ENCODE measurements at places on chromosomes 5 and 9. TPM values are rescaled to one million over a fixed set of nuclear protein-coding genes. Genes with fewer than 3 reads are reported as not detected.

- H3K4me1 ChIP-seq = no peaks in the 10 kb centered on the region
- no peaks in the 10 kb centered on the region for H3K27me3 ChIP-seq
- no peaks in the 10 kb centered on the region for H3K36me3 ChIP-seq
- H3K27ac ChIP-seq = no peak overlapping the region
Measured at GRCh38 chr5:124445070-124445619, 301.3 kb downstream of the ZNF608 start.

Gene CSF1R
- not detected for total RNA-seq

Gene SLC34A3
- not detected for total RNA-seq

DNA sequence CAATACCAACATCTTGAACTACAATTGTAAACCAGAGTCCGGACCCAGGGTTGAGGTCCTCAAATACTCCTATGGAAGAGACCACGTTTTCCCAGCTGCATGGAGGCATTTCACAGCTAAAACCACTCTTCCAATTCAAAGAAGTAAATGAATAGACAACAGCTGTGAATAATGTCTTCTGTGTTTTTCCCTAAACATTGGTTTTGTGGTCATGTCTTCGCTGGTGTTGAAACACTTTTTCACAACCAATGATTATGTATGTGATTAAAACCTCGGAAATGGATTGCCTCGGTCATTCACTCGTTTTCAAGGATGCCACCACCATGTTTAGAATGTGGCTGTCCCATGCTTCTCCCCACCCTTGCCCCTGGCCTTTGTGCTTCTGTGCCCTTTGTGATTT is 9.4 kb upstream of the TENT4A start:
- peaks cover 11% of the 10 kb centered on the region for H3K4me1 ChIP-seq
- no peaks in the 10 kb centered on the region for H3K36me3 ChIP-seq
- H3K27me3 ChIP-seq = peaks cover 11% of the 10 kb centered on the region
- DNase-seq = no peak
- no peak overlapping the region for H3K4me3 ChIP-seq

DNA sequence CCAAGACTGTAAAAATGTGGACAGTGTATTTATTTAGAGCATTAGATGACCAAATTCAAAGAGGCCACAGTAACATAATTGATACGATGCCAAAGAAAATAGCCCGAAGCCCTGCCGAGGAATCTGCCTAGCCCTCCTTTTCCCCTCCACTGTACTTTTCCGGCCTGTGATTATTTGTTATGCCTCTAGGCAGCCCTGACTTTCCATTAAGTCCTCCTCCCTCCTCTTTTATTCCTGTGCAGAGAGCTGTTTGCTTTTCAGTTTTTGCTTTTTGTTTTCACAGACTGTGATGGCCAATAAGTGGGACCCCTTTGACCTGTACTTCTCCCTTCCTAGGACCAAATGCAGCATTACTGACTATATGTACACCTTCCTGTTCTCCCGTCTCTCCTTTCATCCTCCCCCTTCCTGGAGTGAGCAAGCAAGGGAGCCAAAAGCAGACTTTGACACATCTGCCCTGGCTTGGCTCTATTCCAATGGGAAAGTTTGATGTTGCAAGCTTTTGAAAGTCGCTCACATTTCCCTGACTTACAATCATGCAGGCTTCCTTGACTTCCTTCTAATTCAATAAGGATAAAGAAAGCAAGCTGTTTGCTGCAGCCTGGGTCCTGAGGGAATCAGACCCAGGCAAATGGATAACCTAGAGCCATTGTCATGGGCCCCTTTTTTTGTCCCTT is 76.1 kb downstream of the NREP start:
- no peaks in the 10 kb centered on the region for H3K27me3 ChIP-seq
- H3K4me1 ChIP-seq = no peaks in the 10 kb centered on the region
- no peak overlapping the region for H3K27ac ChIP-seq
- H3K36me3 ChIP-seq = no peaks in the 10 kb centered on the region
- DNase-seq = no peak
- no peak overlapping the region for H3K4me3 ChIP-seq

GRCh38 chr9:133351908-133352634 is 4.1 kb downstream of the RPL7A start:
- H3K4me1 ChIP-seq = peaks cover 47% of the 10 kb centered on the region
- peak overlapping the region; percentile 66 for H3K27ac ChIP-seq
- peak; percentile 71 for DNase-seq
- H3K36me3 ChIP-seq = peaks cover 49% of the 10 kb centered on the region
- no peaks in the 10 kb centered on the region for H3K27me3 ChIP-seq

DNA sequence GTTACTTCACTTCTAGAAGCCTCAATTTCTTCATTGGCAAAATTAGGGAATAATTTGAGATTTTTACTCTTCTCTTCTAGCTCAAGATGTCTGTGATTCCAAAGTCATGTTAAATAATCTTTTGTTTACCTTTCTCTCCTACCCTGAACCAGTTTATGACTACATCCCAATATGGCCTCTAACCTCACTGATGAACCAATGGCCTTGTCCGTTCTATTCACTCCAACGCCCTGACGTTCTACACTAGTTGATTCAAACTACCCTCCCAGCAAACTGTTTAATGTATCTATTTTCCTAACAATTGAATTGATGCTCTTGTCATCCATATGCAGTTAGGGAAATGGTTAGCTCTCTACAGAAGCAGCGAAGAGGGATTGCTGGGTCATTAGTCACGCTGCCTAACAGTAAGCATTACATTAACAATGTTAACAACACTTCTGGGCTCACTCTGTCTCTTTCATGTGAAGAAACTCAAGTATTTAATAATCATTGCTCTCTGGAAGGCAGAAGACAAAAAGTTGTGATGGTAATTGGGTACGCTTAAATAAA is 38.0 kb downstream of the RAPGEF1 start:
- no peak for DNase-seq
- no peak overlapping the region for H3K4me3 ChIP-seq
- no peak overlapping the region for H3K27ac ChIP-seq
- peaks cover 81% of the 10 kb centered on the region for H3K4me1 ChIP-seq

- H3K36me3 ChIP-seq = no peaks in the 10 kb centered on the region
- DNase-seq = no peak
- no peak overlapping the region for H3K27ac ChIP-seq
Measured at GRCh38 chr5:140356853-140357725, 2.9 kb upstream of the SLC4A9 start.

Gene NR5A1
- not detected for total RNA-seq

Gene ADAMTS19
- total RNA-seq = not detected

- no peaks in the 10 kb centered on the region for H3K36me3 ChIP-seq
- H3K27me3 ChIP-seq = peaks cover 5% of the 10 kb centered on the region
- no peak for DNase-seq
- H3K4me1 ChIP-seq = peaks cover 11% of the 10 kb centered on the region
Measured at GRCh38 chr5:180137401-180138213, 66.0 kb upstream of the RNF130 start.

Gene ZFP37
- 1.3 TPM for total RNA-seq

DNA sequence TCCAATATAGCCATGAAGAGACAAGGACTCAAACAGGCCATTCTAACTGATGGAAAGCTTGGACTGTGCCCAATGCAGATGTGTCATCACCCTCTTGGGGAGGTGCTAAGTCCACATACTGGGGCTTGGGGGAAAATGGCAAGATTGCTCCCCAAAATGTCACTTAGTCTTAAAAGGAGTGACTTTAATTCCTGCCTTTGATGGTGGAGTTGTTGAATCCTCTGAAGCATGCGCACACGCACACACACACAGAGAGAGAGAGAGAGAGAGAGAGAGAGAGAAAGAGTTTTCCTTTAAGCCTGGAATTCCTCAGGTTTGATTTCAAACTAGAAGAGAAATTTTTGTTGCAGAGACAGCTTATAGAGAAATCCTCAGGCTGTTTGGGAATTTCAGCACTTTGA is 161.9 kb upstream of the GAS1 start:
- peaks cover 14% of the 10 kb centered on the region for H3K27me3 ChIP-seq
- no peak for DNase-seq
- H3K4me3 ChIP-seq = no peak overlapping the region
- H3K27ac ChIP-seq = no peak overlapping the region
- no peaks in the 10 kb centered on the region for H3K36me3 ChIP-seq

DNA sequence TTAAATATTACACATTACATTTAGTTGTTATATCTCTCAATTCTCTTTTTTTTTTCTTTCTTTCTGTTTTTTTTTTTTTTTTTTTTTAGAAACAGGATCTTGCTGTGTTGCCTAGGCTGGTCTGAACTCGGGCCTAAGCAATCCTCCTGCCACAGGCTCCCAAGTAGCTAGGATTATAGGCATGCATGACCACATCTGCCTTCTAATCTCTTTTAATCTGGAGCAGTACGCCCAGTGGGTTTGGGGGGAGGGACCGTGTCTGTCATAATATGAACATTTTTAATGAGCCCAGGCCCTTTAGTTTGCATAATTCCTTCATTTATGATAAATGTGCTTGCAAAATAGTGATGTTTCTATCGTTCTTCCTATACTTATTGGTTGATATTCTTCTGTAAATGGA is 10.3 kb downstream of the RHOBTB3 start:
- DNase-seq = no peak
- H3K4me3 ChIP-seq = no peak overlapping the region
- H3K4me1 ChIP-seq = peaks cover 6% of the 10 kb centered on the region
- peaks cover 3% of the 10 kb centered on the region for H3K36me3 ChIP-seq
- H3K27ac ChIP-seq = no peak overlapping the region

Gene GRM6
- total RNA-seq = not detected

Gene GABRA6
- not detected for total RNA-seq

Gene CARTPT
- not detected for total RNA-seq

Gene RBM27
- total RNA-seq = 29.3 TPM

Gene BTNL8
- not detected for total RNA-seq

GRCh38 chr5:37198061-37198460 is 51.1 kb downstream of the CPLANE1 start:
- H3K4me1 ChIP-seq = peaks cover 20% of the 10 kb centered on the region
- peak; percentile 17 for DNase-seq
- peak overlapping the region; percentile 89 for H3K27ac ChIP-seq
- no peaks in the 10 kb centered on the region for H3K27me3 ChIP-seq
- H3K4me3 ChIP-seq = peak overlapping the region; percentile 61
- H3K36me3 ChIP-seq = peaks cover 11% of the 10 kb centered on the region

DNA sequence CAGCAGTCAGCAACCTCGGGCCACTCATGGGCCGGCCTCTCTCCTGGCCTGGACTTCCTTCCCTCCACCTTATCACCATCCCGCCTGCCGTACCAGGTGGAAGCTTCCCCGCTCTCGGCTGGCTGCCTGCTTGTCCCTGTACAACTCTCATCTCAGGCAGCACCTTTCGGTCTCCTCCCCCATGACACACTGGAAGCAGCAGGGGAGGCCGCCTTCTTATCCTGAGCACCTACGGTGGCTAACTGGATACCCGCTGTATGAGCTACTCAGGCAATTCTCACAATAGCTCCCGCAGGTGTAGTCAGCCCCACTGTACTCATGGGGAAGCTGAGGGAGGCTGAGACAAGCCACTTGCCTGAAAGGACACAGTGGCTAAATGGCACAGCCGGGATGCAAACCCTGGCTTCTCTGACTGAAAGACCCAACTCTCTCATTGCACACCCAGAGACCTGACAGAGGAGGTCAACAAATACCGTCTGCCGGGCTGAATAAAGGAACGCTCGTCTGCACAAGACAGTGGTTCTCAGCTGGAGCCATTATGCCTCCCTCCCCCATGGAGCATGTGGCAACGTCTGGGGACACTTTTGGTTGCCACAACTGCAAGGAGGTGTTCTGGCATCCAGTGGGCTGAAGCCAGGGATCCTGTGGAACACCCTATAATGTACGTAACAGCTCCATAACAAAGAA is 9.6 kb downstream of the STK10 start:
- peaks cover 70% of the 10 kb centered on the region for H3K36me3 ChIP-seq
- H3K4me1 ChIP-seq = peaks cover 79% of the 10 kb centered on the region
- H3K27ac ChIP-seq = peak overlapping the region; percentile 94
- no peaks in the 10 kb centered on the region for H3K27me3 ChIP-seq
- peak; percentile 73 for DNase-seq

Gene PHAX
- 42.5 TPM for total RNA-seq

DNA sequence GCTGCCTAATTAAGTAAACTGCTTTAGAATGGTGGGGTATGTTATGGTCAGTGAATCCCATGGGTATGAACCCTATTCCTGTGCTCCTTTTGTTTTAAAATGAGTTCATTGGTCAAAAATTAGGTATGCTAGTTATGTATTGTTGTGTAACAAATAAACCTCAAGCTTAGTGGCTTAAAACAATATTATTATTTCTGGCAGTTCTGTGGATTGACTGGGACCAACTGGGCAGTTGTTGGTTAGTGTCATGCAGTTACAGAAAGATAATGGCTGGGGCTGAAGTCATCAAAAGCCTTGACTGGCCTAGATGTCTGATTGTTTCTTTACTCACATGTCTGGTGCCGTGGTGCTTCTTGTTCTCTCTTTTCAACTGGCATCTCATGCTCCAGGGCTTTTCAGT is 8.9 kb upstream of the PTAR1 start:
- no peak overlapping the region for H3K27ac ChIP-seq
- no peaks in the 10 kb centered on the region for H3K4me1 ChIP-seq
- H3K27me3 ChIP-seq = no peaks in the 10 kb centered on the region
- no peaks in the 10 kb centered on the region for H3K36me3 ChIP-seq
- H3K4me3 ChIP-seq = no peak overlapping the region

DNA sequence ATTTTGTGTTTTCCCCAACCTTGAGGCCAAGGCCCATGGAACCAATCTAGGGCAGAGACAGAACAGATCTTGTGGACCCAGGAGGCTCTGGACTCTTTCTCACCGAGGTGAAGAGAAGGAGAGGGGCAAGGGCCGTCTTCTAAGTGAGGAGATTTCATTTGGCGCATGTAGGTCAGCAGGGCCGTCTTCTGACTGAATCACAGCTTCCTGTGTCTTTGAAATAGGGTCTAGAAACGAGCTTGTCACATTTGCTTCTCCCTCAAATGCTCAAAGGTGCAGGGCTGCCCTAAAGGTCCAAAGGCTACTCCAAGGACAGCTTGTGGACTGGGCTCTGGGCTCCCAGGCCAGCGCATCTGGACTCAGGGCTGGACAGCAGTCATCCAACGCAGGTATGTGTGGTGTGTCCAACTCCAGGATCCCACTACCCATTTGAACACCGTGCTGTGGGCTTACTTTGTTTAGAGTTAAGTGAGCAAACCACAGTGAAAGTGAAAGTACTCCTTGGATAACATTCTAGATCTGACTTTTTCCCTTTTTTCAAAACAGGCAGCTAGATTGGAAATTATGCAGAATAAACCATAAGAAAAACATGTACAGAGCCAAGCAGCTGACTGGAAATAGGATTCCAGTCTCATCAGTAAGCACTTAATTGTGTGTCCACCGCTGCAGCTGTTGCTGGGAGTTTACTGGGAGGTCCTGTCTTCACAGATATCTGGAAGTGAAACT is 357.0 kb downstream of the GADD45G start:
- H3K4me1 ChIP-seq = peaks cover 16% of the 10 kb centered on the region
- no peaks in the 10 kb centered on the region for H3K36me3 ChIP-seq
- no peak overlapping the region for H3K4me3 ChIP-seq
- H3K27me3 ChIP-seq = no peaks in the 10 kb centered on the region
- no peak overlapping the region for H3K27ac ChIP-seq
- DNase-seq = peak; percentile 7

Gene C9orf43
- 0.74 TPM for total RNA-seq

Gene OLFM1
- not detected for total RNA-seq

DNA sequence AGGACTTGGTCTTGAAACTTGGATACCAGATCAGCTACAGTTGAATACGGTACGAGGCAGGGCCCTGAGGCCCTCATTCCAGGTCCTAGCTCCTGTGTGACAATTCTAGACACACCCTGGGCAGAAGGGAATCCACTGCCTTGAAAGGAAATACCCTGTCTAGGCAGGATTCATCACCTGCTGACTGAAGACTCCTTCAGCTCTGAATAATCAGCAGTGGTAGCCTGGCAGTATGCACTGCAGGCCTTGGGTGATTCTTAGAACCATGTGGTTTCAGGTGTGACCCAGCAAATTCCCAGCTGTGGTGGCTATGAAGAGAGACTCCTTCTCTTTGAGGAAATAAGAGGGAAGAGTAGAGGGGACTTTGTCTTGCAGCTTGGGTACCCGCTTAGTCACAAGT is 17.2 kb upstream of the EFNA5 start:
- no peak for DNase-seq
- no peak overlapping the region for H3K4me3 ChIP-seq
- peaks cover 11% of the 10 kb centered on the region for H3K27me3 ChIP-seq
- no peaks in the 10 kb centered on the region for H3K4me1 ChIP-seq
- H3K27ac ChIP-seq = no peak overlapping the region

Gene DMRT3
- total RNA-seq = not detected

Gene OR1L8
- total RNA-seq = not detected

Data from activated CD8-positive, alpha-beta T cell treated with anti-CD3 and anti-CD28 coated beads for 36 hours (primary cell).